ENCODE measurements at places on chromosomes 5 and 9.

DNA sequence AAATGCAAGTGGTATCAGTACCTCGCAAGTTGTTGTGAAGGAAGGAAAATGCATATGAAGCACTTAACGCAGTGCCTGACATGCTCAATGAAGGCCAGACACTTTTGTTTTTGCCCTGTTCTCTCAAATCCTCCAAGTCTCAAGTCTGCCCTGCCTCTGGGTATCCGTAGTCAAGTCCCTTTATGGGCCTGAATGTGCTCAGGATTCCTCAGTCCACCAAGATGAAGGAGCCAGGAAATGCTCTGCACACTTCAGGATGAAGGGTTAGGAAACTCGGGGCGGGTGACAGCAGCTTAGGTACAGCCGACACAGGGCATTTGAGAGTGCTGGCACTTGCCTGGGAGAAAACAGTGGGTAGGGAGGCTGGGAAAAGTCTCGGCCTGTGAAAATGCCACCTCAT, 1.4 kb downstream of the ECSCR start:
- no peak for DNase-seq

GRCh38 chr5:32066448-32066847, 107.7 kb downstream of the GOLPH3 start:
- no peak for DNase-seq

DNA sequence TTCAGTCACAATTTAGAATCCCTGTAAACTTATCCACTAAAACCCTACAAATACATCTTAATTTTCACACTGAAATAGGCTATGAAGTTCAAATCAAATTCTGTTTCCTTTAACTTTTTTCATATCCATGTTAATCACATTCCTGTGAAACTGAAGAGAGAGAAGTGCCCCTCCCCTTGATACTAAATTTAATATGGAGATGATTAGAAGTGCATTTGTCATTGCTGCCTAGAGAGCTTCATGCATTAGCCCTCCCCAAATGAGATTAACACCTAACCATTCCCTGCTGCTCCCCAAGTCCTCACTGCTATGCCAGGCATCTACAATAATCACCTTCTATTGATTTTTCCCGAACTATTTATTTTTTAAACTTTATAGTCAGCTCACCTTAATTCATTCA, 85.1 kb upstream of the SPOCK1 start:
- DNase-seq = no peak

DNA sequence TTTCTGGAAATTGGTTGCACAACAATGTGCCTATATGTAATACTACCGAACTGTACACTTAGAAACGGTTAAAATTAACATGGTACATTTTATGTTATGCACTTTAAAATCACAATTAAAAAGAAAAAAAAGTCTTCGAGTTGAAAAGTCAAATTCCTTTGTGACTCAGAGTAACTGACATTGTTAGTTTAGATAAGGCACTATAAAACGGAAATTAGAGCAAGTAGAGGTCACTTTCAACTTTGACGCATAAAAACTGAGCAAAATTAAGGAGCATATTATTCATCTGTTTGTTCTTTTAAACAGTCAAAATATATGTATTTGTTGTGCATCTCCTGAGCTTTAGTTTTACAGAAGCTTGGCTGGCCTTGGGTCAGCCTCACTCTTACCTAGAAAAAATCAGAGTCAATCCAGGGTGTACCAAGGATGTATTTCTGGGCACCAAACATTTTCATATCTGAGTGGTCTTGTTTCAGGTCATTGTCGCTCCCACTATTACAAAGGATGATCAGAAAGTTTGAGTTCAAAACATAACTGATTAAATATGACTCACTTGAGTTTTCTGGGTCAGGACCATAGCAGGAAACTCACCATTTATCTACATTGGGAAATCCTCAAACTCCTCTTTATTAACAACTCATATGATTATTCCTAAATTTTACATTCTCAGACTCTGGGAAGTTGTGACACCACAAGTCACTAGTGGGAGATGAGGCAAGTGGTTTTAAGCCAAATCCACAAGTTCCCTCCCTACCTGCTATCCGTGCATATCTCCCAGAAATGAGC, 160.6 kb downstream of the CCDC192 start:
- DNase-seq = no peak

GRCh38 chr5:160507221-160507721, 85.6 kb downstream of the PTTG1 start:
- DNase-seq = no peak

- no peak for DNase-seq
Observed at GRCh38 chr5:1122511-1123294, 10.8 kb upstream of the SLC12A7 start.

- no peak for DNase-seq
Observed at GRCh38 chr5:64958757-64959391, 190.1 kb downstream of the CWC27 start.

DNA sequence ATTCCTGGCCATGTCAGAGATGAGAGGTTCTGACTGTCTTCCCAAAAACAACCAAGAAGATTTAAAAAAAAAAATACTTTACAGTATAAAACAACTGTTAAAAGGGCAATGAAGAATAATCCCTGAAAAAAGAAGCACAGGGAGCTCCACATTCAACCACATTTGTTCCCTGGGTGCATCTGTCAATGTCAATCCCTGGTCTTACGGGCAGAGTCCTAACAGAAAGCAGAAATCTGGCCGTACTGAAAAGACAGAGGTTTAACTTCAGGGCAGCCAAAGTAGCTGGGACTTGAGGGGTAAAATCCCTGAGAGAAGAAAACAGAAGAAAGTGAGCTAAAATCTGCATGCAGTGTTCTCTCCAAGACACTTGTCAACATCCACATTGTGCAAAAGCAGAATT, 76.6 kb downstream of the RICTOR start:
- DNase-seq = no peak

DNA sequence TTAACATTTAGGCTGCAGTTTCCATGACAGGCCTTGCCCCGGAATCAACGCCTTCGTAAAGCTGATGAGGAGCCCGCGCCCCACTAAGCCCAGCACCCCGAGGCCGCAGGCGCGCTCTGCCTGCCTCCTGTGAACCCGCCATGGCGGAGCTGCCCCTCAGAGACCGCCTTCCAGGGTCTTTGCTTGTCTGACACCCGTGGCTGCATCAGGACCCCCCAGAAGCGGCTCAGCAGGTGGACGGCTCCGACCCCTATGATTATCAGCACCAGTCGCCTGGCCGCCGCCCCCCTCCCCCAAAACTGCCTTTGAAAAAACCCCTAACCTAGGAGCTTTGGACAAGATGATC, 507 bp upstream of the DPH7 start:
- DNase-seq = no peak

DNA sequence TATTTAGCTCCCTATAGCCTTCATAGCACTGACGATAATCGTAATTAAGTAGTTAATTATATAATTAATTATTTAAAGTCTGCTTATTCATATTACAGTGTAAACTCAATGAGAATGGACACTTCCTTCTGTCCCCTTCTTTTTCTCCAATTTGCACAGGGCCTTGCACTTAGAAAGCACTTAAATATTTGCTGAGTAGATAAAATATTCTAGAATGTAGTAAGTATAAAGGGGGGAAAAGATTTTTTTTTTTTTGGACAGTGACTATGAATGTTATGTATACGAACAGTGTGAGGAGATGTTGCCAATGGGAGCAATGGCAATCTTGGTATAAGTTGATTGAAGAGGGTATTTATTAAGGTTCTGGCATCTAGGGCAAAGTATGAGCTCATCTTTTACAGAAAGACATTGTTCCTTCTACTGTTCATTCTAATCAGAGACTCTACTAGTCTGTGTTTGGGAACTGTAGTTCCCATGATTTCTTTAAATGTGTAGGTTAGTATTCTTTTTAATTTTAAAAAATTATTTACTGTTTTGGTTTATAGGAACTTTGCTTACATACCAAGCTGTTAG, 49.4 kb downstream of the YTHDC2 start:
- DNase-seq = no peak

GRCh38 chr9:19049917-19050636, 850 bp downstream of the RRAGA start:
- no peak for DNase-seq

- DNase-seq = no peak
Observed at GRCh38 chr5:59092758-59093157, 509.9 kb downstream of the RAB3C start.

- DNase-seq = no peak
Observed at GRCh38 chr5:90495146-90495545, 20.5 kb downstream of the POLR3G start.

DNA sequence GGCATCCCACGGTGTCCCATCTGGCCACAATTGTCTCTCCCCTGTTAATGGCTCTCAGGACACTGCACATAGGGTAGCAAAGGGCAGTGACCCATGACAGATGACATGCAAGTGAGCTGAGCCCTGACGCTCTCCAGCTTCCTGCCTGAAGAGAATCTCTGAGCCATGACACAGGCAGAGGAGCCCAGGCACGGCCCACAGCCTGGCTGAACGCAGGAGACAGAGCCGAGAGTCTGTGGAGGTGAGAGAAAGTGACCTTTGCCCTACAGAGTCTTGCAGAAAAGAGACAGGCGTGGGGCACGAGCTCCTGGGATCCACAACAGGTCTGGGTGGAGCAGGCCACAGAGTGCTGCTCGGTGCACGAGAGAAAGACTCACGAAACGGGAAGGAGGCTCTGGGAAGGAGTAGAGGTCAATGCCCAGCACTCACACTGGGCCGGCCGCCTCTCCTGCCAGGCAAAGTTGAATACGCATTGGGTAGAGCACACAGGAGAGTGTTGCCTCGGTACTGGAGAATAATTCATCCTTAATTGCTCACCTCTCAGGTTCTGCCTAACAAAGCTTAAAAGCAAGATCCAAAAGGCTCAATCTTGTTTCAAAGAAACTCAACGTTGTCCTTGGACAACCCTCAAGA, 90.3 kb downstream of the MRPL36 start:
- DNase-seq = no peak

- DNase-seq = no peak
Observed at GRCh38 chr5:39523821-39524220, 99.0 kb upstream of the DAB2 start.

- no peak for DNase-seq
Observed at GRCh38 chr5:150195736-150196485, 6.0 kb downstream of the SLC6A7 start.

GRCh38 chr5:88251048-88251711, 17.5 kb downstream of the TMEM161B start:
- no peak for DNase-seq

DNA sequence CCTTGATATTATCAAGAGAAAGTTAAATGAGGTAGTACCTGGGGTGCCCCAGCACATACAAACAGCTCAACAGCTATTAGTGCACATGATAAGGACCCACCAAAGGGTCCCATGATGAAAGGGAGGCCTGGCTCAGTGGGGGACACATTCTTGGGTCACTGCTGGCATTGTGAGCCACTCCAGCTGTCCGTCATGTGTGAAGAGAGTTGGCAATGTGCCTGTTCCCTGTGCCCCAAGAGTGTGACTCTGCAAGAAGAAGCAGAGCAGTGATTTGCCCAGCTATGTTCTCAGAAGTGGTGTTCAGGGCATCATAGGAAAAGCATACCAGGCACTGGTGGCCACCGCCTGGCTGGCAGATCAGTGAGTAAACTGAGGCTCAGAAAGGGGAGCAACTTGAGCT, 37.1 kb upstream of the TDRD7 start:
- DNase-seq = no peak

GRCh38 chr5:111385051-111385450, 127.3 kb downstream of the STARD4 start:
- DNase-seq = no peak

DNA sequence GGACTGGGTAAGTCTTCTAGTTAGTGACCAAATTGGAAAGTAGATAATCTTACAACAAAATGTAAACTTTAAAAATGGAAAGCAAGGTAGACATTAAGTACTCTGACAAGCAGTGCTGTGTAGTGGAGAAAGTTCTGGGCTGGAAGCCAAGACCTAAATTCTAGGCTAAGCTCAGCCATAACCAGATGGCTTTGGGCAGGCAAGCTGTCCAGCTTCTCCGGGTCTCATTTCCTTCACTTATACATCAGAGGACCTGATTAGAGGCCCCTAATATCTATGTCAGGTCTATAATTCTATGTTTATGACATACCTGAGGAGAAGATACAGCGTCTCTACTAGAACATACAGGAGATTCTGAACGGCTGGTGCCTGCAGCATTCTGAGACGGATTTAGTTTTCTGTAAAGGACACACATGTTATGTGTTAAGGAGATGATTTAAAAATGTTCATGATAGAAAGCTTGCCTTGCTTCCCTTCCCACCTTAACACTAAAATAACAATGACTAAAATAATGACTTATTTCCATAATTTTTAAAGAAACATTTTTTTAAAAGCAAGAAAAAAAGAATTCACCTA, 61.2 kb downstream of the ELL2 start:
- no peak for DNase-seq

DNA sequence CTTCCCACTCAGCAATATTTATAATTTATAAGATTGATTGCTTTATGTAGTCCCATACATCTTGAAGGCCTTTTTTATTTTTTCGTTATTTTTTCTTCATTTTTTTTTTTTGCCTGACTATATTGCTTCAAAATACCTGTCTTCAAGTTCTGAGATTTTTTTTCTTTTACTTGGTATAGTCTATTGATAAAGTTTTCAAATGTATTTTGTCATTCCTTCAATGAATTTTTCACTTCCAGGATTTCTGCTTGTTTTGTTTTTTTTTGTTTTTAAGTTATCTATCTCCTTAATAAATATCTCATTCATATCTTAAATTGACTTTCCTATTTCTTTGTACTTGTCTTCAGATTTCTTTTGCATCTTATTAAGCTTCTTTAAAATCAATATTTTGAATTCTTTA, 905.6 kb upstream of the CDH6 start:
- no peak for DNase-seq

DNA sequence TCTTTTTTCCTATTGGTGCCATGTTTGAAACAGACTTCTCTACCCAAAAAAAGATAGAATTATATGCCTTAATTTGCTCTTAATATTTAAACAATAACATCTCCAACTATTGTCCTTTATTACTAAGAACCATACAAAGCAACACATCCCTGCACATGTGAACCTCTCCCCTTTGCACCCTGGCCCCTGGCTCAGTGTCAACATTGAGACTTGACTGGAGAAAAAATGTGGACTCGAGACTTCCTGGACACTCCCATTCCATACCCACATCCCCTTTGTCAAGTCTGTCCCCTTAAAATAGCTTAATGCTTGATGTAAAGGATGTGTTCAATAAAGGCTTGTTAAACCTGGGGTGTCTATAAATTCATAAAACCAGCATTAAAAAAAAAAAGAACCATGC, 53.2 kb downstream of the TTC39B start:
- DNase-seq = no peak

DNA sequence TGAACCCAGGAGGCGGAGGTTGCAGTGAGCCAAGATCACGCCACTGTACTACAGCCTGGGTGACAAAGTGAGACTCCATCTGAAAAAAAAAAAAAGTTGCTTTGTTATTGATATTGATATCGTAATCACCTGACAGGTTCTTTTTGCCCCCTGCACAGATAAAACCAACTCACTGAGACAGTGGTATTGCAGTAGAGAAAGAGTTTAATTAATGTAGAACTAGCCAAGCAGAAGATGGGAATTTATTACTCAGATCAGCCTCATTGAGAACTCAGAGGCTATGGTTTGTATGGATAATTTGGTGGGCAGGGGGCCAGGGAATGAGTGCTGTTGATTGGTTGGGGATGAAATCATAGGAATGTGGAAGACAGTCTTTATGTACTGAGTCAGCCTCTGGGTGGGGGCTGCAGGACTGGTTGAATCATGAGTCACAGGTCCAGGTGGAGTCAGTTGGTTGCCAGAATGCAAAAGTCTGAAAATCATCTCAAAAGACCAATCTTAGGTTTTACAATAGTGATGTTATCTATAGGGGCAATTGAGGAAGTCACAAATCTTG, 35.8 kb upstream of the MEGF10 start:
- DNase-seq = no peak

Measured in stimulated activated CD8-positive, alpha-beta memory T cell treated with anti-CD3 and anti-CD28 coated beads, Interleukin-4, amount 100 ng/mL, for 4 hours (primary cell).